Renal cortex interstitium (tissue), 15 donors: ENCODE measurements at places on chromosomes 16 and 17. TPM values are rescaled to one million over a fixed set of nuclear protein-coding genes. Genes with fewer than 3 reads are reported as not detected.

DNA sequence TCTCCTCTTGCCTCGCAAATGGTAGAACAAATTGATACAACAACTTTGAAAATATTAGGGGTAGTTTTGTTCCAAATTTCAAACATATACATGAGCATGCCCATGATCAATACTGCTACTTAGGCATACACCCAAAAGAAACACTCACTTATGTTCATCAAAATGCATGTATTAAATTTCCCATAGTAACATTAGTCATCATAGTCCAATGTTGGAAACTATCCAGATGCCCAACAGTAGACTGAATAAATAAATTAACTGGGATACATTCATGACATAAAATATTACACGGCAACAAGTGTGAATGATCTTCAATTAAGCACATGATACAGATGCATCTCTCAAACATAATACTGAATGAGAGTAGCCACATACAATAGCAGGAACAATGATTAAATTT lies 391.6 kb downstream of the CDH11 start:
- DNase-seq: no peak

- DNase-seq: no peak
Observed at GRCh38 chr16:50598936-50599361, 50.8 kb downstream of the NKD1 start.

The ASGR2 gene
- polyA plus RNA-seq: 0.89 TPM

DNA sequence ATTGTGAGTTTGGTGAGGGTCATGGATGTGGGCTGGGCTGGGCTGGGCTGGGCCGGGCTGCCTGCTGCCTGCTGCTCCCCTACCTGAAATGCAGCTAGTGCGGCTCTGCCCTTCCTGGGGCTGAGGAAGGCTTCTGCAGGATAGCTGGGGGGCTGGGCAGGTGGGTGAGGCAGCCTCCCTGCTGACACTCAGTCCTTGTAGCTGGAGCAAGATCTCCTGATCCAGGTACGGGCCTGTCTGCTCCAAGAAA lies 4.7 kb downstream of the RPL13 start:
- no peak for DNase-seq

The TUBG1 gene
- polyA plus RNA-seq: 66.9 TPM

The C1QBP gene
- polyA plus RNA-seq: 166 TPM
